ENCODE measurements at places on chromosomes 2 and 18.
A peak's percentile ranks its signal among the peaks of the same experiment; 100 is the strongest.

DNA sequence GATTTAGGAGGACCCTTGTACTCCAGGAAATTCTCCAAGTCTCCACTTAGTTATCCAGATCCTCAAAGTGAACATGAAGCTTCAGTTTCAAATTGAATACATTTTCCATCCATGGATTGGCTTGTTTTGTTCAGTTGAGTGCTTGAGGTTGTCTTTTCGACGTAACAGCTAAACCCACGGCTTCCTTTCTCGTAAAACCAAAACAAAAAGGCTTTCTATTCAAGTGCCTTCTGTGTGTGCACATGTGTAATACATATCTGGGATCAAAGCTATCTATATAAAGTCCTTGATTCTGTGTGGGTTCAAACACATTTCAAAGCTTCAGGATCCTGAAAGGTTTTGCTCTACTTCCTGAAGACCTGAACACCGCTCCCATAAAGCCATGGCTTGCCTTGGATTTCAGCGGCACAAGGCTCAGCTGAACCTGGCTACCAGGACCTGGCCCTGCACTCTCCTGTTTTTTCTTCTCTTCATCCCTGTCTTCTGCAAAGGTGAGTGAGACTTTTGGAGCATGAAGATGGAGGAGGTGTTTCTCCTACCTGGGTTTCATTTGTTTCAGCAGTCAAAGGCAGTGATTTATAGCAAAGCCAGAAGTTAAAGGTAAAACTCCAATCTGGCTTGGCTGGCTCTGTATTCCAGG lies at the start of gene CTLA4:
Gene CTLA4, plus strand, starts transcription at position 211 of the 640 bp plus-strand sequence. Its CDS starts 172 bp downstream, at position 383.
- DNase-seq: no peak

GRCh38 chr18:46622999-46623398 lies 34.0 kb downstream of the LOXHD1 start:
- DNase-seq: peak; percentile 17

- no peak for DNase-seq
Observed at GRCh38 chr2:3076848-3077642, 300.6 kb downstream of the EIPR1 start.

DNA sequence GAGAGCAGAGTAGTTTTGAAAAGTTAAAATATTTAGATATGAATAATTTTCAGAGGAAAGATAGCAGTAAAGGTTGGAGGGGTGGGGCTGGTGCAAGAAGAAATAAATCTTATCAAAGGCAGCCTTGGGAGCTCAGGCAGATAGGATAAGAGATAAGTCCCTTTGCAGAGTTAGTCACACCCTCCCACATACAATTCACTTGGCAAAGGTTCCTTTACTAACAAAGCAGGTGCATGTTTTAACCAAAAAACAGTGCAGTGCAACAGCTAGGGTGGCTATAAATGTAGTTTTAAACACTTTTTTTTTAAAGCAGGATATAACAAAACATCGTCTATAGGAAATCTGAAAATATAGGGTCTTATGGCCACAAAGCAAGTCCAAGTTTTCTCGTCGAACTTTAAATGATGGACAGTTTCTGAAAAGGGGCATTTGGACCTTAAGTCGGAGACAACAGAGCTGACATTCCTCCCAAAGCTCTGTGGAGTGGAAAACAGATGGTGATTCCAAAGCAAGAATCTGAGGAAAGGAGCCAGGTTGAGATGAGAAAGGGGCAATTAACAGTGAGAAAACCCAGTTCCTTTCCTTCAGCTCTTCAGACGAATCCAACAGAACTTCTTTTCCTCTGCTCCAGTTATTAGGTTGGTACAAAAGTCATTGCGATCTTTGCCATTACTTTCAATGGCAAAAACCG lies 53.0 kb downstream of the EPHA4 start:
- DNase-seq: no peak
